NCI-H1930 (cell line): ENCODE measurements at places on chromosomes 4 and X.

DNA sequence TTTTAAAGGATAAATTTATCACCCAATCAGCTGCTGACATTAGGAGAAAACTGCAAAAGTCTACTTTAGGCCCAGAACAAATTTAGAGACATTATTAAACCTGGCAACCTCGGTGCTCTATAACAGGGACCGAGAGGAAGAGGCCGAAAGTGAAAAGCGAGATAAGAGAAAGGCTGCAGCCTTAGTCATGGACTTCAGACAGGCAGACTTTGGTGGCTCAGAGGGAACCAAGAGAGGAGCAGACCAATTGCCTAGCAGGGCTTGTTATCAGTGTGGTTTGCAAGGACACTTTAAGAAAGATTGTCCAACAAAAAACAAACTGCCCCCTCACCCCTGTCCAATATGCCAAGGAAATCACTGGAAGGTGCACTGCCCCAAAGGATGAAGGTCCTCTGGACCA is 12.8 kb upstream of the UGT2B10 start:
- no peak for DNase-seq

DNA sequence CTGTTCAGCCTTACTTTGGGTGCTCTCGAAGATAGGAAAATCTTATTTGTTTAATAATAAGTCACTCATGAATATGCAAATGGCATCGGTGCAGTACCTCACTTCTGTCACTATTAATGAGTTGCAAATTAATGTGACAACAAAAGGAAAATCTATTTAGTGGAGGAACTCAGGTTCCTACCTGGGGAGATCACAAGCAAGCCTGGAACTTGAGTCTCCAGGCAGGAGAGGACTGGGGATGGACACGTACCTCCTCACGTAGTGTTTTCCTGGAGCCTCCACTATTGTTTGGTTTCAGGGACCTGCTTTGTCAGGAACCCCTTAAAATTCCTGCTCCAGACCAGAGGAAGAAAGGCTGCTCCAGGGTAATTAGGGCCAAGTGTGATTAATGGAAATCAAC is 82.1 kb downstream of the BCOR start:
- no peak for DNase-seq

- DNase-seq: no peak
These were observed 89.8 kb upstream of the SPANXB1 start for GRCh38 chrX:140912606-140913005.

- DNase-seq: no peak
These were observed 23.4 kb downstream of the PIGG start for GRCh38 chr4:522438-522837.

DNA sequence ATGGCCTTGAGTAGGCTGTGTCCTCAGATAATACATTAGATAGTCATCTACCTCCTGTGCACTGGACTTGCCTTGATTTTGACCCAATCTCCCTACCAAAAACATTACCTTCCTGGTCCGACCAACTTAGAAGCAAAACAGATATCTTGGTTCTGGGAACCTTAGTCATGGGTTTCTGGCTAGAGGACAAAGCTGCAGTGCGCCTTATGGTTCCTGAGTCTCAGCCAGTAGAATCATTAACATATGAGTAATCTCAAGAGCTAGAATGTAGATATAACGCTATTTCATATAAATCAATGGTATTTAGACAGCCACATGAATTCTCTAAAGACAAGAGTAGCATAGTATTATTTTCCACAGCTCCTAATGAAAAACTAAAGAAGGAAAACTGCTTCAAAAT is 83.1 kb downstream of the GRIA3 start:
- no peak for DNase-seq

GRCh38 chrX:38649674-38650647 is 88.6 kb downstream of the TSPAN7 start:
- no peak for DNase-seq

DNA sequence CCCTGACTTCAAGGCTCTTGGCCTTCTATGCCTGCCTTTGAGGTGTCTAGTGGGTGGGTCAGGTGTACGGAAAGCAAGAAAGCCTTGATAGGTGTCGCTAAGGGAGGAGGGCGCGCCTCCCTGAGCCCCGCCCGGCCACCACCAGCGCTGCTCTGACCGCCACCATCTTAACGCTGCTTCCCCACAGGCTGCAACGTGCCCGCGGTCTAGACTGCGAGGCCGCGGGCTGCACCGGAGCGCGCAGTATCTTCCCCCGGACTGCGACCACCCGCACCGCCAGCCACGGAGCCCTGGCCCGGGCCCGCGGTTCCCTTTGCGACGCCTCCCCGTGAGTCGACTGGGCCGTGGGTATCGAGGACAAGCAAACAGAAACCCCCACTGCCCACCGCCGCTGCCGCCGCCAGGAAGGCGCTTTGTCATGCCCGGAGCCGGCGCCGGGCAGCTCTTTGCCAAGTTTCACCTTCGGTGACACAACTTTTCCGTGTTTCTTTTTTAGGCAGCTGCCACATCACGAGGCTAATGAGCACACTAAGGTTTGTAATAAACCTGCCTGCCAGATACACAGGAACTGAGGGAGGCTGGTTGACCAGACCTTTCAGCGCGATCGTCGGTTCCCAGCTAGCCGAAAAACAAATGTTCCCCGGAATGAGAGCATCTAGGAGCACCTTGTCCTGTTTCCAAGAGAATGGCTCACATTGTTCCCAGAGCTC is 335.8 kb upstream of the F9 start:
- no peak for DNase-seq

GRCh38 chr4:82005158-82005557 is 368.6 kb downstream of the HNRNPD start:
- no peak for DNase-seq

GRCh38 chrX:119870626-119871131 is 854 bp downstream of the RNF113A start:
- DNase-seq: no peak

DNA sequence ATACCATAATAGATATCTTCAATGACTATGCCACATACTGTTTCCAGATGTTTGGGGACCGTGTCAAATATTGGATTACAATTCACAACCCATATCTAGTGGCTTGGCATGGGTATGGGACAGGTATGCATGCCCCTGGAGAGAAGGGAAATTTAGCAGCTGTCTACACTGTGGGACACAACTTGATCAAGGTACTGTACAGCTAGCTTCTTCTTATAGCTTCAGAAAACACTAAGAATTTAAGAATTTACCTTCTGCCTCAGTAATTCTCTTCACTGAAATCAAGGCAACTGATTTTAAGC is 805 bp downstream of the KLB start:
- DNase-seq: no peak

GRCh38 chrX:154366666-154367055 is 7.8 kb downstream of the FLNA start:
- DNase-seq: no peak

GRCh38 chrX:138057883-138058282 is 492.0 kb downstream of the ZIC3 start:
- DNase-seq: no peak

GRCh38 chrX:37883196-37883595 is 35.8 kb upstream of the DYNLT3 start:
- no peak for DNase-seq

DNA sequence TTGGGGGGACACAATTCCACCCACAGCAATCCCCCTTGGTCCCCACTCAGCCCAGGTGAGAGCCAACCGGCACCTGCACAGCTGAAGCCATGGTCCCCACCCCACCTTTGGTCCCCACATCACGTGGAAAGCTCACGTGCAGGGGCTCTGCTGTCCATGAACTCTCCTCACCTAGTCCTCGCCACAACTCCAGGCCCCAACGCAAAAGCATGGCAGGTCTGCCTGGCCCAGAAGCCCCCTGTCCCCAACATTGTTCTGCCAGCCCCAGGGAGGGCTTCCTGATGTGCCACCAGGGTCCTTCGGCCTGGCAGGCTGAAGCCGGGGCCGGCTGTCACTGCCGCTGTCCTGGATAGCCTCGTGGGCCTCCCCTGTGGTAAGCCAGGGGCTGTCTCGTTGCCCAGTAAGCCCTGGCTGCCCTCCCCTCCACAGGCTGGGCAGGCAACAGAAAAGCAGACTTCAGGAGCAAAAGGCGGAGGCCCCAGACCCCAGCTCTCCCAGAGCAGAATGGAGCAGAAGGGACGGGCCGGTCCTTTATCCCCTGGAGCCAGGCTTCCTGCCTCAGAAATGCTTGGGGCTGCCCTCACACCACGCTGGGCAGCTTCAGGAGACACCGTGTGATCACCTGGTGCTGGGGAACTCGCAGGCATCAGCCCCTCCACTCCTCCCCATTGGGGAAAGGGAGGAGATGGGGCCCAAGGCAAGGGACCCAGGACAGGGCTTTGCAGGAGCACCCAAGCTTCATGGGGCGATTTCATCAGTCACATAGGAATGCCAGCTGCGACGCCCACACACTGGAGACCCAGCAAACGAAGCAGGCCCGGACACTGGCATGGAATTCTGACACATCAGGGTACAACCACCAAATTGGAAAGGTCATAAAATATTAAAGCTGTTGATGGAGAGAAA is 103.7 kb downstream of the ADRA2C start:
- DNase-seq: no peak

DNA sequence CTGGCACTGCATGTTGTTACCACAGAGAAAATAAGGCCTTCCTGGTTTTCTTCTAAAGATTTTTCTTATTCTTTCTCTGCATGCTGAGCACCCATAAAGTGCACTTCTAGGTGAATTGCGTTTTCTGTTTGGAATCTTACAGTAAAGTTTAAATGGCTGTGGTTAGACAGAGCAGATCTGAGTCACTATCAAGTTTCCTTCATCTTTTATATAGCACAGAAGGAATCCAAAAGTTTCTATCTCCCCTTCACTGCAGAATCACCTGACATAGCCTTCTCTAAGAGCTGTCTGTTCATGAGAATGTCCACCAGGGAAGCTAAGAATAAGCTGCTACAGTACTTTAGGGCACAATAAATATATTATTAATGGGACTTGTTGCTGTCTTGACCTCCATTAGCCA is 455.5 kb upstream of the FAM241A start:
- no peak for DNase-seq

DNA sequence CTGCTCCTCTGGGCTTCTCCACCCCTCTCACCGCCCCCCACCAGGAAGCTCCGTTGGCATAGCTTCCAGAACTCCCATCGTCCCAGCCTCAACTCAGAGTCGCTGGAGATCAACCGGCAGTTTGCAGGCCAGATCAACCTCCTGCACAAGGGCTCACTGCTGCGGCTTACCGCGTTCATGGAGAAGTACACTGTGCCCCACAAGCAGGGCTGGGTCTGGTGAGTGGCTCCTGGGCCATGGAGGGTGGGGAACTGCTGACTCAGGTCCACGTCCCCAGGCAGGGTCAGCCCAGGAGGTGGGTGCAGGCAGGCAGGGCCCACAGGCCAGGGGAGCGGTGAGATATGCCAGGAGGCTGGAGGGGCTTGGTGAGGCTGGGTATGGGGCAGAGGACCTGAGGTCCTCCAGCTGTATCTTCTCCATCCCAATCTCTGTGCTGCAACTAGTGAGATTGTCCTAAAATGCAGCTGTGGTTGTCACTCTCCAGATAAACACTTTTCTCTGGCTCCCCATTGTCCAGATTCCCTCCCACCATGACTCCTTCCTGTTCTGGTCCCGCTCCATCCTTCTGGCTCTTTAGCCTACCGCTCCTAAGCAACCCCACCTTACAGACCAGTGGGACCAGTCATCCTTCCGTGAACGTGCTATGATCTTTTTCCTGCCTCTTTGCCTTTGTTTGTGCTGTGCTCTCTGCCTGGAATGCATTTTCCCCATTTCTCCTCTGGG is 71.9 kb downstream of the STARD8 start:
- DNase-seq: no peak
